ENCODE measurements at places on chromosomes 13 and 19. TPM values are rescaled to one million over a fixed set of nuclear protein-coding genes. Genes with fewer than 3 reads are reported as not detected.

The POLR1G gene
- total RNA-seq, result 32.1 TPM

The IZUMO4 gene
- 1.6 TPM for total RNA-seq

The MYO16 gene
- total RNA-seq, result 11.1 TPM

DNA sequence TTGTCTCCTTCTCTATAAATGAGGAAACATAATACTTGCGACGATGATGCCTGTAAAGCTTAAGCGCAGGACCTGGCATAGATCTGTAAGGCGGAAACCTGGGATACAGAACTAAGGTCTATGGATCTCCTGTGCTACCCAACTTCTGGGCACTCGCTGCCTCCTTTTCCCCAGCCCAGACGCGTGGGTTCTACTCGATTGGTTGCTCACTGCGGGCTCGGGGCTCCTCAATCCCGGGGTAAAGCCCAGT lies 615 bp upstream of the PSMC4 start:
- H3K4me1 ChIP-seq, result peaks cover 23% of the 10 kb centered on the region
- H3K27ac ChIP-seq, result peak overlapping the region; percentile 87
- peaks cover 33% of the 10 kb centered on the region for H3K36me3 ChIP-seq
- no peak for DNase-seq
- no peaks in the 10 kb centered on the region for H3K27me3 ChIP-seq
- peak overlapping the region; percentile 84 for H3K4me3 ChIP-seq

DNA sequence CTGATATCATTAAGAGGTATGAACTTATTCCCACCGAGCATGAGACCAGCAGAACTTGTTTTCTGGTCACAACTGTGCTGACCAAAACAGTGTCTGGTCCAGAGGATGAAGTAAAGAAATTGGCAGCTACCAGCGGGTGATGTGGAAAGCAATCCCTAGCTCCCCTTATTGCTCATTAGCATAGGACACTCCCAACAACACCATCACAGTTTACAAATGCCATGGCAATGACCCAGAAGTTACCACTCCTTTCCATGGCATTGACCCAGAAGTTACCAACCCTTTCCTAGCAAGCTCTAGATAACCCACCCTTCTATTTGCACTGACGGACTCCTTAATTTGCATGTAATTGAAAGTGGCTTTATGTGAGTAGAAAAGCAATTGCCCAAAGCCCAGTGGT lies 1856.1 kb downstream of the OLFM4 start:
- DNase-seq, result no peak
- no peaks in the 10 kb centered on the region for H3K27me3 ChIP-seq
- H3K36me3 ChIP-seq, result no peaks in the 10 kb centered on the region
- H3K4me1 ChIP-seq, result no peaks in the 10 kb centered on the region
- H3K27ac ChIP-seq, result no peak overlapping the region

GRCh38 chr13:20340136-20340758 lies 108.1 kb upstream of the GJB6 start:
- no peak overlapping the region for H3K4me3 ChIP-seq
- peaks cover 13% of the 10 kb centered on the region for H3K27me3 ChIP-seq
- H3K36me3 ChIP-seq, result no peaks in the 10 kb centered on the region
- DNase-seq, result no peak
- H3K4me1 ChIP-seq, result no peaks in the 10 kb centered on the region
- no peak overlapping the region for H3K27ac ChIP-seq

- H3K4me1 ChIP-seq, result peaks cover 46% of the 10 kb centered on the region
- peak overlapping the region; percentile 97 for H3K27ac ChIP-seq
Measured at GRCh38 chr19:1384085-1384462, 367 bp downstream of the NDUFS7 start.

GRCh38 chr19:32223595-32224370 lies 121.6 kb upstream of the ZNF507 start:
- H3K27ac ChIP-seq, result no peak overlapping the region
- H3K36me3 ChIP-seq, result no peaks in the 10 kb centered on the region
- peaks cover 10% of the 10 kb centered on the region for H3K4me1 ChIP-seq
- DNase-seq, result no peak
- peaks cover 2% of the 10 kb centered on the region for H3K27me3 ChIP-seq
- H3K4me3 ChIP-seq, result no peak overlapping the region

DNA sequence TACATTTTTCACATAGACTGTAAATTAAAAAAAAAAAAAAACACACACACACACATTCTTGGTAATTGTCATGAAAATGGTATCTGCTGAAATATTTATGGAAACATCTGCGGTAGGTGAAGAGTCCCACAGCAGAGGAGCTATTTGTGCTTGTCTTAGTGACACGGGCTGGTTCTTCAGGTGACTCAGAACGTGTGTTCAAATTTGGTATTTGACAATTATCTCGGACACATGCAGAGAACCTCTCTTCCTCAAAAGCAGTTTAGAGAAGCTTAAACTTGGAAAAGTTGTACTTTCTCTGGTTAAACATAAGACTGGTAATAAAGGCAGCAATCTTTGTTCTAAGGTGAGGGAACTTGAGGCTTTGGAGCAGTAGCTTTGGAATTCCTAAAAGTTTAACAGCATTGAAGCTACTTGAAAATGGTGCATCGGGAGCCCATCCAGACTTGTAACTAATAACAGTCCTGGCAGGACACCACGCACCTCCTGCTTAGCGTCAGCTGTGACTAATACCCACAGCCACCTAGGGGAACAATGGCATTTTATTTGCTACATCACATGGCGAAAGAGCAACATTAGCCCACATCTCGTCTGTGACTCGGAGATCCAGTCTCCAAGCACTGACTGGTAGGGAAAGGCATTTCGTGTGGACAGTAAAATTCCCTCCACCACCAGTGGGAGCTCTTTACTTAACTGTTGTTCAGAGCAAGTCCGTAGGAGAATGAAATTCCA lies 1505.1 kb upstream of the SLC10A2 start:
- no peaks in the 10 kb centered on the region for H3K36me3 ChIP-seq
- no peak overlapping the region for H3K4me3 ChIP-seq
- no peaks in the 10 kb centered on the region for H3K27me3 ChIP-seq
- H3K27ac ChIP-seq, result no peak overlapping the region
- no peak for DNase-seq

DNA sequence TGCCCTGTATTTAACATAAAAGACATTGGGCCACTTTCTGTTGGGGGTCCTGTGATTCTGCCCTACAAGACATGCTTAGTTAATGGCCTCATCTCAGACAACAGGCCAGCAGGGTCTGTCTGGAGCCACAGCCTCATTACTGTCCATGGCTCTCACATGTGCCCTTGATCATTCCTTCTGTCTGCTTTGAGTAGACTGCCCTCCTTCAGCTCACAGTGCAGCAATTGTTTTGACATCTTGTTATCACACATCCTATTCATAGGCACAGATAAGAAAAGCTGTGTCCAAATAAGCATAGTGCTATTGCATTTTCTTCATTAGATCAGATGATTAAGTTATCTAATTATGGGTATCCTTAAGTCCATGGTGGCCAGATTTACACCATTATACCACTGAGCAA lies 127.9 kb downstream of the KCTD12 start:
- no peaks in the 10 kb centered on the region for H3K27me3 ChIP-seq
- no peak overlapping the region for H3K4me3 ChIP-seq
- no peak for DNase-seq
- no peaks in the 10 kb centered on the region for H3K4me1 ChIP-seq

- DNase-seq, result peak; percentile 93
- peak overlapping the region; percentile 58 for H3K27ac ChIP-seq
- H3K27me3 ChIP-seq, result no peaks in the 10 kb centered on the region
Measured at GRCh38 chr19:44746946-44747738, 1.4 kb upstream of the BCL3 start.

DNA sequence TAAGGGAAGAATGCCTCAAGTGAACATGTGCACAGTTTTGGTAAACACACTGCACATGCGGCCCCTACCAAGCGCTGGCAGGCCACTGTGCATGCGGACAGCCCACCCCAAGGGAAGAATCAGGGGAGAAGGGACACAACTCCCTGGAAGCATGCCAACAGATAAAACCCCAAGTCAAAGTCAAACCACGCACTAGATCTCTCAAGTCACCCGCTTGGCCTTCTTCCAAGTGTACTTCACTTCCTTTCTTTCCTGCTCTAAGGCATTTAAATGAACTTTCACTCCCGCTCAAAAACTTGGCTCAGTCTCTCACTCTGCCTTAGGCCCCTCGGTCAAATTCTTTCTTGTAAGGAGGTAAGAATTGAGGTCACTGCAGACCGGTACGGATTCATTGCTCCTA lies 4.6 kb upstream of the RFXAP start:
- H3K27ac ChIP-seq, result no peak overlapping the region
- H3K4me1 ChIP-seq, result peaks cover 7% of the 10 kb centered on the region
- no peaks in the 10 kb centered on the region for H3K27me3 ChIP-seq
- H3K36me3 ChIP-seq, result no peaks in the 10 kb centered on the region
- no peak for DNase-seq
- no peak overlapping the region for H3K4me3 ChIP-seq

GRCh38 chr13:35163674-35164073 lies 221.6 kb downstream of the NBEA start:
- no peak overlapping the region for H3K4me3 ChIP-seq
- DNase-seq, result no peak
- no peaks in the 10 kb centered on the region for H3K36me3 ChIP-seq
- H3K27ac ChIP-seq, result no peak overlapping the region
- no peaks in the 10 kb centered on the region for H3K4me1 ChIP-seq

All from K562 (cell line).